Muscle of back (tissue), 13 donors: ENCODE measurements at places on chromosomes 2 and 18. TPM values are rescaled to one million over a fixed set of nuclear protein-coding genes. Genes with fewer than 3 reads are reported as not detected.

Gene MROH2A
- not detected for polyA plus RNA-seq

Gene STPG4
- polyA plus RNA-seq: 0.16 TPM

Gene CCDC148
- polyA plus RNA-seq: 0.23 TPM

Gene CTNNA2
- polyA plus RNA-seq: 1.3 TPM

Gene GALNT14
- 3.3 TPM for polyA plus RNA-seq

Gene RAB6C
- 0.42 TPM for polyA plus RNA-seq

Gene SP9
- 2.4 TPM for polyA plus RNA-seq

Gene ANTXR1
- polyA plus RNA-seq: 197 TPM

Gene NR4A2
- 1.0 TPM for polyA plus RNA-seq

Gene LAMA1
- 3.2 TPM for polyA plus RNA-seq

Gene LOXL3
- polyA plus RNA-seq: 9.1 TPM

Gene CDCA7
- 18.2 TPM for polyA plus RNA-seq

Gene OTX1
- polyA plus RNA-seq: not detected

Gene SLC9A4
- polyA plus RNA-seq: not detected

Gene NEU2
- polyA plus RNA-seq: not detected

Gene CCDC150
- polyA plus RNA-seq: 5.1 TPM
